ENCODE measurements at places on chromosomes 12 and 14. TPM values are rescaled to one million over a fixed set of nuclear protein-coding genes. Genes with fewer than 3 reads are reported as not detected.

- DNase-seq = no peak
These were observed 164.1 kb upstream of the EEA1 start for GRCh38 chr12:93093243-93093642.

- no peak for DNase-seq
These were observed 2.8 kb downstream of the DYRK4 start for GRCh38 chr12:4564818-4565217.

The CHGA gene
- not detected for total RNA-seq

DNA sequence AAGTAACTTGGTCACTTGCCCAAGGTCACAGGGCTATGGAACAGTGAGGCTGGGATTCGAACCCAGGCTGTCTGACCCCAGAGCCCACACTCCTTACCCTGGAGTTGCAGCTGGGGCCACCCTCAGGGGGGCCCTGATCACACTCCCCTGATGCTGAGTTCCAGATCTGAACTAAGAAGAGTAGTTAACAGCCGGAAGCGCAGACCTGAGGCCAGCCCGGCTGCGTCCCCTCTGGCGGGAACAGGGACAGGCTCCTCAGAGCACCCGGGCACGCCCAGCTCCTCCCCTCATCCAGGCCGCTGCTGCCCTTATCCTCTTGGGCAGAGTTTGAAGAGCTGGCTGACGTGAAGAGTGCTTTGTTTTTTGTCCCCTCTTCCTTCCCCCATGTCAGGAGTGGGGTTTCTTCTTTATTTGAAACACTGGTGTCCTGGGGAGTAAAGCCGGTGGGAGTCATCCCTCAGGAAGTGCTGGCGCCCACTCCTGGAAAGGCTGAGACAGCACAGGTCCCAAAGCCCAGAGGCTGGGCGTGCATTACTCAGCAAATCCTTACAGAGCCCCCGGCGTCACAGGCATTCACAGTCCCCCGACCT, 8.7 kb downstream of the PHB2 start:
- no peak for DNase-seq

The DTX3 gene
- total RNA-seq = 26.8 TPM

Measured in tibial nerve (tissue), 4 donors.